Purkinje cell (primary cell): ENCODE measurements at places on chromosomes 11 and 22. TPM values are rescaled to one million over a fixed set of nuclear protein-coding genes. Genes with fewer than 3 reads are reported as not detected.

The ANKRD49 gene
- 10.0 and 14.2 TPM in 2 replicates for polyA plus RNA-seq

The KRTAP5-10 gene
- not detected in 2 replicates for polyA plus RNA-seq

The SLC16A8 gene
- polyA plus RNA-seq: not detected in 2 replicates

The APOA1 gene
- 12.6 and 17.5 TPM in 2 replicates for polyA plus RNA-seq

The MS4A4A gene
- not detected in 2 replicates for polyA plus RNA-seq

The MED15 gene
- 0.63 and 1.9 TPM in 2 replicates for polyA plus RNA-seq

The DCUN1D5 gene
- polyA plus RNA-seq: 160 and 235 TPM in 2 replicates

The PHOX2A gene
- not detected in 2 replicates for polyA plus RNA-seq

The LSP1 gene
- polyA plus RNA-seq: 1.7 and 6.2 TPM in 2 replicates

The PARVG gene
- polyA plus RNA-seq: 37.6 and 39.1 TPM in 2 replicates

The OR52M1 gene
- not detected in 2 replicates for polyA plus RNA-seq

The LDLRAD3 gene
- polyA plus RNA-seq: 1.2 and 2.7 TPM in 2 replicates

The UPK3A gene
- not detected in 2 replicates for polyA plus RNA-seq

The C11orf97 gene
- polyA plus RNA-seq: not detected in 2 replicates

The IL18 gene
- not detected in 2 replicates for polyA plus RNA-seq

The TUBGCP6 gene
- 3.2 and 3.3 TPM in 2 replicates for polyA plus RNA-seq

The DYNC2H1 gene
- polyA plus RNA-seq: 16.5 and 19.0 TPM in 2 replicates

The HTATIP2 gene
- 23.0 and 34.7 TPM in 2 replicates for polyA plus RNA-seq

The FAM227A gene
- polyA plus RNA-seq: 0.07 and 0.93 TPM in 2 replicates

The MYOD1 gene
- not detected in 2 replicates for polyA plus RNA-seq

The SLN gene
- 12.9 TPM in 1 of 2 replicates, not detected in the other for polyA plus RNA-seq

The RPS19BP1 gene
- polyA plus RNA-seq: 29.7 and 37.0 TPM in 2 replicates

The MMP3 gene
- not detected in 2 replicates for polyA plus RNA-seq

The FXYD6 gene
- 4.9 and 113 TPM in 2 replicates for polyA plus RNA-seq

The SCN4B gene
- 5.4 and 7.2 TPM in 2 replicates for polyA plus RNA-seq
